ENCODE measurements at places on chromosomes 3 and 15.

GRCh38 chr3:85785766-85786165 lies 827.0 kb downstream of the CADM2 start:
- no peak for DNase-seq

DNA sequence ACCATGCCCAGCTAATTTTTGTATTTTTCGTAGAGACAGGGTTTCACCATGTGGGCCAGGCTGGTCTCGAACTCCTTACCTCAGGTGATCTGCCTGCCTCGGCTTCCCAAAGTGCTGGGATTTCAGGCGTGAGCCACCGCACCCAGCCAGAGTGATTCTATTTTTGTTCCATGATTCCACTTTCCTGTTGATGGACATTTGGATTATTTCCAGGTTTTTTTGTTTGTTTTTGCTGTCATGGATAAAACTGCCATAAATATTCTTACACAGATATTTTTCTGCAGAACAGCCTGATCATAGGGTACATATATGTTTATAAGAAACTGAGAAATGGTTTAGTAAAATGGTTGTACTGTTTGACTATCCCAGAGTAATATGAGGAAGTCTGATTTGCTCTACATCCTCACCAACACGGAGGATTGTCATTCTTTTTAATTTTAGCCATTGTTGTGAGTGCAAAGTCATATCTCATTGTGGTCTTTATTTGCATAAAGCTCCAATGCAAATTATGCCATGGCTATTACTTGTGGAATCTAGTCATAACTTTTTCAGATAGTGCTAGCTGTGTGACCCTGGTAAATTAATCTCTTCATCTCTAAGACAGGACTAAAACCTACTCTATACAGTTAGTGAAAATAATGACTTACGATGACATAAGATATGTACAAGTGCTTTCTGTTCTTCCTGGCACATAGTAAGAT lies 42.7 kb downstream of the MAP6D1 start:
- DNase-seq, result no peak

GRCh38 chr15:29400701-29401100 lies 131.1 kb upstream of the NSMCE3 start:
- no peak for DNase-seq

- no peak for DNase-seq
These were observed 140.2 kb downstream of the TPRA1 start for GRCh38 chr3:127450331-127450730.

DNA sequence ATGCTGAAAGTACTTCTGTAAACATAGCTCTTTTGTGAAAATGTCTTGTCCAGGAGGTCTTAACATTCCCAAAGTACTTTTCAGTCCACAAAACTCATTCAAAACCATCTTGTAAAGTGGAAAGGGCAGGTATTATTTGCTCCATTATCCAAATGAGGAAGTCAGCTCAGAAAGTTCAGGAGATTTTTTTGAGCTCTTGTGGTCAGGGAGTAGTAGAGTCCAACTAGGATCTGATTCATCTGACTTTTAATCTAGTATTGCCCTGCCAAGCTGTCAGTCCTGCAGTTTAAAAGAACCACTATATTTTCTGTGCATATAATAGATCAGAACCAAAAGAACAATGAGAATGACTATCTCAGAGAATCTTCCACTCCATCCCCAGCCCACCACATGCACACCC lies 83.5 kb downstream of the FOXB1 start:
- DNase-seq, result no peak

DNA sequence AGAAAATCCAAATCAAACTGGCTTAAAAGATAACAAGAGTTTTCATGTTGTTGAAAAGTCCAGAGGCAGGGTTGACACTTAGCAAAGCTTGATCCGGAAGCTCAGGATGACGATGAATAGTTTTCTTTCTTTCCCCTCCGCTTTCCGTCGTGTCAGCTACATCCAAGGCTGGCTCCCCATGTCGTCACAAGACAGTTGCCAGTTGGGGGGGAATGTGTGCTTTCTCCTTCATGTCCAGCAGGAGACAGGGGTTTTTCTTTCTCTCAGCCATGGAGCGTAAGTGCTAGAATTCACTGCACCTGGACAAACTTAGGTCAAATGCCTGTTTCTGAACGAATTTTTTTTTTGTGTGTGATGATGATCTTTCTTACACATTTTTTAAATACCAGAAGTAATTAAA lies 273.8 kb upstream of the RGMA start:
- no peak for DNase-seq

GRCh38 chr3:52221141-52221562 lies 4.3 kb downstream of the TLR9 start:
- DNase-seq, result no peak

DNA sequence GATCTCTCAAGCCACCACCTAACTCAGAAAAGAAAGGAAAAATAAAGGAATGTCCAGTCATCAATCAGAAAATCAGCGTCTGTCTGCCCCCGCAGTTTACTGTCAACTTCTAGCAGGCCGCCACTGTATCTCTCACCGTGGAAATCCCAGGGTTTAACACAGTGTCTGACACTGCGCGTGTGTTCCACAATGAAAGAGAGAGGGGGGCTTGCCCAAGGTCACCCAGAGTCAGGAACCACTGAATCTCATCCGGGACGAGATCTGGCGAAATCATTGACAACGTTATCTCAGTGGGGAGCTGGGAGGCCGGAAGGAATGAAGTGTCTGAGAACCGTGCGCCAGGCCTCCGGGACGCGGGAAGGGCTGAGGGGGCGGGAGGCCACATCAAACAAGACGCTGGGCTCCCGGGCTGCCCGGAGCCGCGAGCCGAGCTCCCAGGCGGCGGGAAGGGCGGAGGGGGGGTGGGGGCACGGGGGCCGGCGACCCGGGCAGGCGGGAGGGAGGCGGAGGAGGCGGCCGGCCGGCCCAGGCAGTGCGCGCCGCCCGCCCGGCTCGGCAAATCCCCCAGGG lies 2.2 kb upstream of the HES1 start:
- DNase-seq, result peak; percentile 24

DNA sequence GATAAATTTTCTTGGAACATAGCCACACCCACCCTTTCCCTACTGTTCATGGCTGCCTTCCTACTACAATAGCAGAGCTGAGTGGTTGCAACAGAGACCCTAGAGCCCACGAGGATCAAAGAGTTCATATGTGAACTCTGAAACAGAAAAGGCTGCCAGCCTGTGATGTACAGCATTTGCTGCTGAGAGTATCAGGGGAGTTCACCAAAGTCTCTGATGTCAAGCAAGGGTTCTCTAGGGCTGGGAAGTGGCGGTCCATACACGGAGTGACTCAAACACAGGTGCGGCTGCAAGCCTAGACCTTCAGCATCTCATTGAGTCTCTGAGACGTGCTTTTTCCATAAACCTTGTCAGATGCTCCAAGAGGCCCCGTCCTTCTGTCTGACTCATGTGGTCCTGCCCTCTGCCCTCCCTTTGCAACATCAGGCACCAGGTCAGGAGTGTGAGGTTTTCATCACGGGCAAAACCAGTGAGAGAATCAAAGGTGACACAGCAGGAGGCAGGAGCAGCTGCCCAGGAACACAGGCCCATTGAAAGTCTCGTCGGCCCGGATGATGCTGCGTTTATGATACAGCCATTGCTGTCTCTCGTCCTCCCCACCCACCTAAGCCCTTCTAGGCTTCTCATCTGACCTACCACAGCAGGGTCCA lies 42.9 kb downstream of the PCSK6 start:
- no peak for DNase-seq

- peak; percentile 35 for DNase-seq
These were observed 5.0 kb downstream of the FAM219B start for GRCh38 chr15:74901612-74902063.

- no peak for DNase-seq
These were observed 35.8 kb upstream of the ABHD2 start for GRCh38 chr15:89052474-89052873.

DNA sequence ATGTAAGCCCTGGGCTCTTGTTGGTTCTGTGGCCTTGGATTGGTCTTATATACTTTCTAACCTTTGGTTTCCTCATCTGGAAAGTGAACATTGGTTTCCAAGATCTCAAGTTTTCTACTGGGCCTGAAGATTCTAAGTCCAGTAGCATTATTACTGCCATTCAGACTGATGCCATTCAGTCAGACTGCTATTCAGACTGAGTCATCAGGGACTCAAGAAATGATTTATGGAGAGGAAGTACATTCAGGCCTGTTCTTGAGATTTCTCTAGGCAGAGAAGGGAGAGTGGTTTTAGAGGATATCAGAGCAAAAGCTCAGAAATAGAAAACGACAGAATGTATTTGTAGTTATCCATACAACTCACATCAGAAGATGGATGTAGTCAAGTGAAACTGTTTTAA lies 557.2 kb downstream of the NR2F2 start:
- DNase-seq, result no peak

GRCh38 chr15:101018450-101018849 lies 99.3 kb downstream of the LRRK1 start:
- no peak for DNase-seq

DNA sequence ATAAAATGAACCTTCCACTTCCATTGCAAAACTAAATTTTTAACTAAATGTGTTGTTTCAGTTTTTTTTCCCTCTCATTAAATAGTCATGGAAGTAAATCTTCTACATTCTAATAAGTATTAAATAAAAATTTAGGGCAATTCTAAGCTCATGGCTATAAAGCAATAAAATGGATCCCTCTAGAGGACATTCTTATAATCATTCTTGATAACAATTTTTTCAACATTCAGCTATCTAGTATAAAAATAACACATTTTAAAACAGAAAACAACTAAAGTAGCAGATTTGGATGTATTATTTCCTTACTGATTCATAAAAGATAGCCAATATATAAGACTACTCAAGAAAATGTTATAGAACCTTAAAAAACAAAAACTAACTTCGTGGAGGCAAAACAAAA lies 393.1 kb downstream of the PLOD2 start:
- DNase-seq, result no peak

DNA sequence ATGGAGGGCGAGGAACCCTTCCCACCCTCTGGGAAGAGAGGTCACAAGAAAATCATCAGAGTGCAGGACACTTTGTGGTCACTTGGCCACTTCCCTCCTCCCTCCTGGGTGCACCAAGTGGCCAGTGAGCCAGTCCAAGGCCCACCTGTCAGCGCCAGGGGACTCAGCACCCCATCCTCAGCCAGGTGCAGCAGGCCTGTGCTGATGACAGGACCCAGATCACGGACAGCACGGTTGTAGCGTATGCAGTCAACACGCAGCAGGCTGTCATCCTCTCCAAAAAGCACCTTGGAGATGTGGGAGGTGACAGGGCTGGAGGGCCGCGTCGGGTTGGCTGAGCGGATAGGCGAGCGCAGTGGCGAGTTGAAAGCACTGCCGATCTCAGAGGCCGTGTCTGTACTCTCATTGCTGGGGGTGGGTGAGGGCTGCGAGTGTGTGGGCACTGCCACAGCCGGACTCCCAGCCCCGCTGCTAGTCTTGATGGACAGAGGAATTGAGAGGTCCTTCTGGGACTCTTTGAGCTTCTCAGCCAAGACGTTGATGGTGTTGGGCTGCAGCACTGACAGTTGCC lies 41.5 kb downstream of the SEMA3G start:
- DNase-seq, result no peak

Data from T-helper 2 cell treated with Interferon-gamma antibody and Interleukin-4, amounts not matched to agents 5 μg/mL and 100 μg/mL, for 36 hours (primary cell).